ENCODE measurements at places on chromosomes 7 and 10. TPM values are rescaled to one million over a fixed set of nuclear protein-coding genes. Genes with fewer than 3 reads are reported as not detected.

DNA sequence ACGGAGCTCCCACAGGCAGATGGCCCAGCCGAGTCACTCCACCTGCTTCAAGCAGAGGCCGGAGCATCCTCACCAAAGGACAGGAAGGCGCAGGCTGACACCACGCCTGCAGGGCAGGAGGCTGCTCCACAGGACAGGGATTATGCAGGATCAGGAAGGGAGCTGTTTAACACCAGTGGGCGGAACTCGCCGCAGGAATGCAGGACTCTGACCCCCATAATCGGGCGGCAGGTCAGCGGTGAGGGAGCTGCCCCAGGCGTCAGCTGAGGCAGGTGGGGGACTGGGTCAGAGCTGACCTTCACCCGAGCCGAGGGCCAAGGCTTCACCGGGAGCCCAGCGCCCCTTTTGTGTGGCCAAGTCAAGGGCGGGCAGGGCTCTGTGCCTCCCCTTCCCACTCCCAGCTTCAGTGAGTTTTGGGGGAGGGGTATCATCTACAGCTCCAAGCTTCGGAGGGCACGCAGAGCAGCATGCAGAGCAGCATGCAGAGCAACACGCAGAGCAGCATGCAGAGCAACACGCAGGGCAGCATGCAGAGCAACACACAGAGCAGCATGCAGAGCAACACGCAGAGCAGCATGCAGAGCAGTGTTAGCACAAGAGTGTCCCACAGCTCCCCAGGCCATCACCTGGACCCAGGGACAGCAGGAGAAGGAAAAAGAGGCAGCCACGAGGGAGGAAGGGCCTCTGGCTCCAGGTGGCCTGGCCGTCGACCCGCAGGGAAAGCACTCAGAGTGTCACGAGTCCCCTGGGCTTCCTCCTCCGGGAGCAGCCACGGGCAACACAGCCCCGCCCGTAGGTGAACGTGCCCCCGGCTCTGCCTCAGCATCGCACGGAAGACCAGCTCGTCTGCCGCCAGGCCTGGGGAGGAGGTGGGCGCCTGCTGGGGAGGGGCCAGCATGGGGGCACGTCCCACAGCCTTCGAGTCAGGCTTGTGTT, 151.7 kb upstream of the PPP2R2D start:
- DNase-seq, result no peak

GRCh38 chr7:91683823-91684222, 196.7 kb downstream of the MTERF1 start:
- DNase-seq, result peak; percentile 91

SERPINE1 gene
- 700 TPM for total RNA-seq

ARHGEF5 gene
- 1.9 TPM for total RNA-seq

DNA sequence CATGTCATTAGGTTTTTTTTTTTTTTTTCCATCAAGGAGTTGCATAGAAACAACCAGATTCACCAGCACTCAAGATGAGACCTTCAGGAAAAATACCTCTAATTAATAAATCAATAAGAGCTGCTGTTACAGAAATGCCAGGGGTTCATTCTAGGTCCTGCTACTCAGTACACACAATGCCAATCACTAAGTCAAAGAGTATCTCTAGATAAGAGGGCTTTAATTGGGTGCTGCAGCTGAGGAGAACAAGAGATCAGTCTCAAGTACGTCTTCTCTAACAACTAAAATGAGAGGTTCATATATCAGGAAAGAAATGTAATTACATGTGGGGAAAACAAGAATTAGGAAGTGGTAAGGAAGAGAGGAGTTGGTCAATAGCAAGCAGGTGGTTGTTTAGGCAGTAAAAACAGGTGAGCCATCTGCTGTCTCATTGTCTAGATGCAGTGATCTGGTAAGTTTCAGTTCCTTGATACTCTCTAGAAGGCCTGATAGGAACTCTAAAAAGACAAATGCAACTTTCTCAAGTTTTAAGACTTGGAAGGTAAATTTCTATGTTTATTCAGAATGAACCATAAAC, 272.9 kb upstream of the ZWINT start:
- DNase-seq, result no peak

DNA sequence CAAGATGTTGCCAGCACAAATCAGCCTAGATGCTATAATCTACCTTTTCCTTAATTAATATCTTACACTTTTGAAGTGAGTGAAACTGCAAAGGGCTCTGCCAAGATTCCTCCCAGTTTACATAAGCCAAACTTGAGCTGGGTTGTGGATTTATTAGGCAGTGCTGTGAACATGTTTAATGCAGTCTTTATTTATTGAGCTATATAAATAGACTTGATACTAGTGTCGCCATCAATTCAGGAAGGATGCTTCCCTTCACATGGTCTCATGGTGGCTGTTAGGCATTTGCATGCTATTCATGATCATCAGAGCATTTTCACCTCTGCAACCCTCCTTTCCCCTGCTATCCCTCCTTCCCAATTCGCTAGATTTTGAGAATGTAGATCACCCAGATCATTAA, 40.2 kb downstream of the PLEKHS1 start:
- no peak for DNase-seq

MCM10 gene
- total RNA-seq, result 8.1 TPM

PDAP1 gene
- 38.0 TPM for total RNA-seq

SAP25 gene
- total RNA-seq, result 0.32 TPM

- DNase-seq, result peak; percentile 89
Observed at GRCh38 chr10:16891375-16892313, 74.4 kb upstream of the RSU1 start.

DNA sequence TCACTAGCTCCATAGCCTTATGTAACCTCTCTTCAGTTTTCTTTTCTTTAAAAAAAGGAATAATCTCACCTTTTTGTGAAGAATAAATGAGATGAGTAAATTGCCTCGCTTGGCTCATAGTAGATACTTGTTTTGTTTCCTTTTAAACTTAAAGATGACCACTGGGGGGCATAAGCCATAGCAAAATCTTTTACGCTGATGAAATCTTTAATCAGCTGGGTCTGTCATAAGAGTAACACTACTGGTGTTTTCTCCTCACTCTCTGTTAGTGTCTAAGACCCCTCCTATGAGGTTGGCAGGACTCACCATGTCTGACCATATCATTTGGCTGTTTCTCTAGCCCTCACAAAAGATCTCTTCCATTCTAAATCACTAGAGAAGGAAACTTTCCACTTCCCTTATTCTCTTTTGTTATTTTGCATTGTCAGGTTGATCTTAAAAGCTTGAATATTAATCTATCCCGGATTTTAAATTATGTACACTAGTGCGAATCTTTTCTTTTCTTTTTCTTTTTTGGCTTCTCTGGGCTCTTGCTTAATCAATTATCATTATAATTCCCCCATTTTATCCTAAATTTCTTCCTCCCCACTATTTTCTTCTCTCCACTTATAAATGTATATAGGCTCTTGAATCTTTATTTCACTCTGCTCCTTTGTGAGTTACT, 12.5 kb downstream of the STAG3 start:
- peak; percentile 65 for DNase-seq

DNA sequence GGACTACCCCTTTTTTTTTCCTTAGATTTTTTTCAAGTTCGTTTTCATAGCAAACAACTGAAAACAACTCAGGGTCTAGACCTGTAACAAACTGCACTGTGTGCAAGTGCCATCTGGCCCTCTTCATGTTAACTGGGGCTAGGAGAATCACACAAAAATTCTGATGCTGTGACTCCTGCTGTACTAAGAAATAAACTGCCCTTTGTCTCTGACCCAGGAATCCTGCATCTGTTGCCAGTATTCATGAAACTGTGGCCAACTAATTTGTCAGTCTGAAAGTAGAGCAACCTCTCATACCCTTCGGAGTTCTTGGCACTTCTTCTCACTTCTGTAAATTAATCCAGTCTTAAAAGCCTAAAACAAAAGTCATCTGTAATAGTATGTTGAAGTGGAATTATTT, 218.4 kb upstream of the PCDH15 start:
- DNase-seq, result no peak

- no peak for DNase-seq
Observed at GRCh38 chr7:48096273-48096672, 7.2 kb downstream of the UPP1 start.

MGAM2 gene
- total RNA-seq, result not detected

GRK5 gene
- total RNA-seq, result 16.0 TPM

MALRD1 gene
- 1.7 TPM for total RNA-seq

- DNase-seq, result no peak
Observed at GRCh38 chr7:139341776-139342226, 664 bp downstream of the FMC1 start.

- DNase-seq, result peak; percentile 46
Observed at GRCh38 chr10:30384701-30385201, 35.7 kb upstream of the MTPAP start.

LBX1 gene
- total RNA-seq, result not detected

ERLIN1 gene
- 21.6 TPM for total RNA-seq

- no peak for DNase-seq
Observed at GRCh38 chr7:148987751-148988512, 40.4 kb downstream of the PDIA4 start.

PCLO gene
- under 0.01 TPM for total RNA-seq

Data from fibroblast of villous mesenchyme (primary cell).